ENCODE measurements at places on chromosomes 2 and 18.

DNA sequence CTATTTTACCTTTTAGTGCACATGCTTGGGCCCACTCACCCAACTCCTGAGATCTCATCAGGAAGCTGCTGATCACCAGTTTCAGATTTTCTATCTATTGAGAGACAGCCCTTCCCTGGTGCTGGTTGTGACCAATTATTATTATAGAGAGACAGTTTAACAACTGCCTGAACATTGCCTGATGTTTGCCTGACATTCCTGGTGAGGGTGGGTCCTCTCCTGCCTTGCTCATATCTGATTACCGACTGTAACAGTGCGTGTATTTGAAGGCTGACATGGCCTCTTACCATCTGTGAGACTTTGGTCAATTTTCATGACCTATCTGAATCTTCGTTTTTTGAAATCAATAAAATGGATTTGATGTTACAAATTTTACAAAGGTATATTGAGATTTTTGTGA lies 39.0 kb downstream of the FAM171B start:
- DNase-seq: no peak

DNA sequence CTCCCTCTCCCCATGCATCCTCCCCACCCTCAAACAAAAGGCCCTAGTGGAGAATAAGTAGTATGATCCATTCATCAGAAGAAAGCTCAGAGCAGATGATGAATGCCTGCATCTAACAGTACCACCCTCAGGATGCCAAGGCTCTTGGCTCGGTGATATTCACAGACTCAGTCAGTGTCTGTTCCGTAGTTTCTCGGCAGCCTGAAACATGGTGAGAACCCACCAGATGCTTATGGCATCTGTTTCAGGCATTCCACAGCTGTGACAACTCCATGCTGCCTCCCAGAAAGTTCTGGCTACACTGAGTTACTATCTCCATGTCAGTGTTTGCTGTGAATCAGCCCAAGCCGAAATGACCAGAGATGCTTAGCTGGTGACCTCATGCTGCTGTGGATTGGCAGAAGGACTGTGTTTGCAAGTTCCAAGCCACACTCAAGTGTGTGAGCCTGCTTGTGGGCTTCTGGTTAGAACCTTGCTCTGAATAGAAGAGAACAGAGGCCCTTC lies 83.9 kb downstream of the WDSUB1 start:
- DNase-seq: no peak

DNA sequence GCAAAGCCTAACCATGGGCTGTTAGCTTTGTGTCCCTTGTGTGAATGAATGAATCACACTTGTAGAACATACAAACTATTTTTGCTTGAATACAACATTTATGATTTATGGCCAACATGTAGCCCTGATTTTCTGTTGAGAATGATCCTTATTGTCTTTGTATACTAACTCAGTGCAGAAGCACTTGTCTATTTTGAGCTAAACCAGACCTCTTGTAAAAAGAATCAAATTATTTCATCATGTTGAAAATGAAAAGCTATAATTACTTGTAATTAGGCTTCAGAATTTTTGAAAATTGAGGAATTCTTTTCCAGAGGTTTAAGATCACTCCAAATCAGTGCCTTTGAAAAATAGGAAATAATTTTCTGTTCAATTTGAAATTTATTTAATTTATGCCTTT lies 85.9 kb downstream of the ZNF407 start:
- no peak for DNase-seq

GRCh38 chr2:9781252-9781651 lies 62.0 kb upstream of the TAF1B start:
- DNase-seq: no peak

- no peak for DNase-seq
These were observed 41.0 kb downstream of the ROCK2 start for GRCh38 chr2:11303290-11304013.

DNA sequence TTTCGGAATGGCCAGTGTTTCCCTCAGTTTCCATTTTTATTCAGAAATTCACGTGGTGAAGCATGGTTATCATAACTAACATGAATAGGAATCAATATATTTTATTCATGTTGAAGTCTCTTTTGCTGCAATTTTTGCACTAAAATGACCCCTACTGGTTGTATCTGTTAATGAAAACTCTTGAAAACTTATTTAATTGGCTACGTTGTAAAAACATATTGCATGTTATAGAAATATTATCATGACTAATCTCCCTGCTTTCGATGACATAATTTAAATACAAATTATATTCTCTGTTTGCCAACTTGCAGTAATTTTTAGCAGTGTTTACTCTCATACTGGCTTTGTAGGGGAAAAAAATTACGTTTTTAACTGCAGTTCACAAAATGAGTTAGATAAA lies 3.5 kb downstream of the CRIM1 start:
- no peak for DNase-seq

GRCh38 chr2:126748929-126749518 lies 93.1 kb downstream of the GYPC start:
- no peak for DNase-seq

DNA sequence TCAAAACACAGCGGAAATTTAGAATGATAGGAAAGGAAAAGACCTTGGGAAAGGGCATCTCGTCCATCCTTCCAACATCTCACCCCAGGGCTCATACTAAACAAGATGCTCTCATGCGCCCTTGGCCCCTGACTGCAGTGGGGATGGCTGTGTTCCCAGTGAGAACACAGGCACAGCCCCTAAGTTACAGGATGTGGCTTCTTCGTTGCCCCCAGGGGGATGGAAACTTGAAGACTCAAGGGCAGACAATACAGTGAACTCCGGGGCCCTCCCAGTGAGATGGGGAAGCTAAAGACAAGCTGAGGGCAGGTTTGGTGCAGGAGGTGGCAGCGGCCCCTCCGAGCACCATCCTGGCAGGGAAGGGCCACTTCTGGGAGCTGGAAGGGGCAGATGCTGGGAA lies 139.7 kb downstream of the INO80D start:
- DNase-seq: no peak

GRCh38 chr2:182949572-182950189 lies 83.2 kb upstream of the FRZB start:
- DNase-seq: no peak

DNA sequence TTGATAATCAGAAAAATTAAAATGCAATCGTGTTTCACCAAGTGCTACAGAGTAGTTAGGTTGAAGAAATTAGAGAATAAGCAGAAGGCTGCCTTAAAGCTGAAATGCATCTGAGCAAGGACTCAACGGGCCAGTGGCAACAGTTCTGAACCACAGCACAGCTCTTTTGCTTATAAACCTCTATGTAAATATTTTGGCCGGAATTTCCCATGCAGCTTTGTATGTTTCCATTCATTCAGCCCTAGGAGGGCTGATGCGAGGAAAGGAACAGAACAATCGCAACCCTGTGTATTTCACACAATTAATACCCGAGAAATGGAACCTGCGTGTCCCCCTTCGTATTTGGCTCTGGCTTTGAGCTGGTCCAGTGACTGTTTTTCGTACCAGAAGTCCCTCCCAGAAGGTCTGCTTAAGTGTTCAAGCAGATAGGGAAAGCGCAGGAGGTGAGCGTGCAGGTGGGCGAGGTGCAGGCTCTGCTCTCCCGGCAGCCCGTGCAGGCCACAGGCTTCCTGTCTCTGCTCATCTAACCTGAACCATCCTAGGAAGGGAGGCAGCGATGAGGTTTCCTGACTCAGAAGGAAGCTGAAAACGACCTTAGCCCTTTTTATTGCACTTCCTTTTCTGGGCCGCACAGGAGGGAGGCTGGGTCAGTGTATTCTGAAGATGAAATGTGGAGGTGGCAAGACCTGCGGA lies 67.3 kb downstream of the ASB1 start:
- DNase-seq: no peak

DNA sequence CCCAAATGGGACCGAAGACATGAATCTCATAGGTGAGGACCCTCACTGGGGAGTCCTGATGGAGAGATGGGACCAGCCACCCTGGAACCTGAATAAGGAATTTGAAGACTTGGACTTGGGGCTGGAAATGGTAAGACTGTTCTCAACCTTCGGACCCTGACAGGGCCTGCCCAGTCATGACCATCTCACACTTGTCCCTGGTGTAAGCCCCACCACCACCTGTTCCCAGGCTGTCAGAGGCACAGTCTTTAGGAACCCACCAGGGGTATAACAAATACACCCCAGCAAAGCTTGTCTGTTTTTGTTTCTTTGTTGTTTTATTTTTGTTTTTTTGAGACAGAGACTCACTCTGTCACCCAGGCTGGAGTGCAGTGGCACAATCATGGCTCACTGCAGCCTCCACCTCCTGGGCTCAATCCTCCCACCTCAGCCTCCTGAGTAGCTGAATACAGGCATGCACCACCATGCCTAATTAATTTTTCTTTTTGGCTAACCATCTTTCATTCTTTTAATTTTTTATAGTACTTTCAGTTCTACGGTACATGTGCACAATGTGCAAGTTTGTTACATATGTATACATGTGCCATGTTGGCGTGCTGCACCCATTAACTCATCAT lies 106.1 kb downstream of the GFPT1 start:
- DNase-seq: no peak

DNA sequence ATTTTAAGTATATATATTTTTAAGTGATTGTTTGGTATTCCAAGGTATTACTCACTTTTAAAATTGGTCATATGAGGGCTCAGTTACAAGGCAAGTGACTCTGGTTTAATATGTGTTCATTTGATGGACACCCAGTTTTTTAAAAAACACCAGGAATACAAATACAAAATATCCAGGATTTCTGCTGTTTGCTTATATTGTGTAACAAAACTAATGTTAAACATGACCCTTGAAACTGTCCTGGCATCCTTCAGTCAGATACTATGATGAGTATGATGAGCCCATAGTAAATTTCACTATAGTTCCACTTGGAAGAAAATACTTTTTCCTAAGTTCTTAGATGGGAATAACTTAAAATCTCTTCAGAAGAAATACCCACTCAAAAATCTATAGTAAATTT lies 11.4 kb upstream of the ONECUT2 start:
- no peak for DNase-seq

DNA sequence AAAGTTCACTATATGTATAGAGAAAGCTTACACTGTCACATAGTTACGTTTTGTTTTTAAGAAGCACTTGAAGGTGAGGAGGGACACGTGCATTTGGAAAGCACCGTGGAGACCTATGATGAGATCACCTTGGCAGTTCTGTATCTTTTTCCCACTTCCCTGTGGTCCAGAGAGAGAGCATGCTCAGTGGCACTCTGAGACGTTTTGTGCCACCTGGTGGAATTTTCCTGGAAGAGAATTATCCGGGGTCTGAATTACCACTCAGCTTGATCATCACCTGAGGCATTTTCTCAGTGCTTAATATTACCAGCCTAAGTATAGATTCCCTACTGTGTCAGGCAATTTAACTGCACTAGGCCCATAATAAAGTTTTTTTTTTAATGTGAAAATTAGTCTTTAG lies 469.4 kb upstream of the SMIM21 start:
- no peak for DNase-seq

DNA sequence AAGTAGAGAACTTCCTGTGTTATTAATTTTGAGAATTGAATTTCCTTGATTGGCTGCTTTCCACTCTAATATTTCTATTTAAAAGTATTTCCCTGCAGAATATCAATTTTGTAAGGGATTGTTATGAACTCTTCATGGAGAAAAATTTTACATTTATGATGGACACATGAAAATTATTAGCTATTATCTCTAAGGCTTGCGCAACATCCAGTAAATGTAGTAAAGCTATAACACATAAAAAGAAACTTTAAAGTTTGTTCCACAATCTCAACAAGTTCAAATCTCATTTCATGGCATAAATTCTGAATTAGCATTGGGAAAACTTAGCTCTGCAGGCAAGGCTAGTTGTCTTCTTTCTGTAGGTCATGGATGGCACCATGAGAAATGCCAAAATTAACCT lies 4.2 kb upstream of the EML4 start:
- no peak for DNase-seq

GRCh38 chr2:207041279-207041678 lies 102.0 kb downstream of the CPO start:
- no peak for DNase-seq

DNA sequence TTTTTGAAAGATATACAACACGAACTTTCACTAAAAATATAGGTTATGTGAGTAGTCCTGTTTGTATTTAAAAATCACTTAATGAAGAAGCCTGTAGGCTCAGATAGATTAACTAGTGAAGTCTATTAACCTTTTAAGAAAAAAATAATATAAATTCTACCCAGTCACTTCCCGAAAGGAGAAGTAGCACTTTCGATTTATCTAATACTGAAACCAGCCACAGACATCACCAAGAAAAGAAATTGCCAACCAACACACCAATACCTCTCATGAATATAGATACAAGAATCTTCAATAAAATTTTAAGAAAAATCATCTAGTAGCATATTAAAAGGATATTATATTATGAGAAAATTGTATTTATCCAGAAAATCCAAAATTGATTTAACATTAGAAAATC lies 160.5 kb downstream of the GALNT13 start:
- DNase-seq: no peak

- no peak for DNase-seq
These were observed 1999.1 kb upstream of the CELF4 start for GRCh38 chr18:39564716-39565115.

- no peak for DNase-seq
These were observed 164.6 kb upstream of the RMP24 start for GRCh38 chr18:35807811-35808335.

DNA sequence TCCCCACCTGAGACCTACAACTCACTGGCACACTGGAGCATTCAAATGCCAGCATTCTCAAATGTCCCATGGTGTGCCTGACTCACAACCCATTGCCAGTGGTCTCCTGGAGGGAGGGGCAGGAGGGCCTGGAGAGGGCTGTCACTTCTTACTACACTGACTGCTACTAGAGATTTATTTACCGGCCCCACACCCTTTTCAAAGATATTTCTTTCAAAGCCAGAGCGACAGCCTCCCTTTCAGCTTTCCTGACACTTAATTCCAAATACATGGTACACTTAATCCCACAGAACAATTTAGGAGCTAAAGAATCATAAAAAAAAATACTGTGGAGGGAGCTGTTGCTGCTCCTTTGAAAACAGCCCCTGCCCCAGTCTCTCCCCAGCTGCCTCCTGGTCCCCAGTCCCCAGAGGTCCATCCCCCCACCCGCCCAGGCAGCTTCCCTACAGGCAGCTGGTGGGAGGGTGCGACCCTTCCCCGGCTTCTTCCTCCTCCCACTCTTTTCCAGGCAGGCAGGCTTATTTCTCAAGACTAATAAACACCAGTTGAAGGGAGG lies 129.1 kb upstream of the SMAD2 start:
- no peak for DNase-seq

GRCh38 chr2:237739101-237739500 lies 59.5 kb upstream of the RBM44 start:
- DNase-seq: no peak

GRCh38 chr18:2002604-2003003 lies 568.7 kb downstream of the METTL4 start:
- no peak for DNase-seq

DNA sequence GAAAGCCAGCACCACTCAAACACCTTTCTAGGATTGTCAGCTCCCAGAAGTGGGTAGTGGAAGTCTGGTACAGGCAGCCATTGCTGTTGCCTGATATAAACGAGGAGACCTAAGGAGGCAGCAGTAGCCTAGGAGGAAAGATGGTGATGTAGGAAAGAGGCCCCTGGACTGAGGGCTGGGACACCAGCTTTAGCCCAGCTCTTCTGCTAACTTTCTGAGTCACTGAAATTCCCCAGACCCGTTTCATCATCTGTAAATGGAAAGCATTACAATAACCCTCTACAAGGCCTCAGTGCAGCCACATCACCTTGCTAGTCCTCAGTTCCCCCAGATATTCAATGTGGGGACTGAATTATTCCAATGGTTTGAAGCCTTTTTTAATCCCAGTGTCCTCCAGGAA lies 336.5 kb downstream of the TNS1 start:
- DNase-seq: no peak

GRCh38 chr2:88141952-88142351 lies 14.1 kb upstream of the FABP1 start:
- DNase-seq: no peak

Measured in activated CD8-positive, alpha-beta memory T cell treated with anti-CD3 and anti-CD28 coated beads for 1 hour (primary cell).